ENCODE measurements at places on chromosomes 11 and 22. TPM values are rescaled to one million over a fixed set of nuclear protein-coding genes. Genes with fewer than 3 reads are reported as not detected.

Gene RTN4RL2
- total RNA-seq: 0.90 TPM

Gene NRGN
- total RNA-seq: 0.27 TPM

- peak; percentile 86 for DNase-seq
Observed at GRCh38 chr22:30876915-30877553, 91.5 kb downstream of the MORC2 start.

GRCh38 chr11:130638033-130638432 lies 189.6 kb downstream of the ADAMTS15 start:
- no peak for DNase-seq

GRCh38 chr22:43745783-43746356 lies 66.2 kb downstream of the EFCAB6 start:
- DNase-seq: no peak

DNA sequence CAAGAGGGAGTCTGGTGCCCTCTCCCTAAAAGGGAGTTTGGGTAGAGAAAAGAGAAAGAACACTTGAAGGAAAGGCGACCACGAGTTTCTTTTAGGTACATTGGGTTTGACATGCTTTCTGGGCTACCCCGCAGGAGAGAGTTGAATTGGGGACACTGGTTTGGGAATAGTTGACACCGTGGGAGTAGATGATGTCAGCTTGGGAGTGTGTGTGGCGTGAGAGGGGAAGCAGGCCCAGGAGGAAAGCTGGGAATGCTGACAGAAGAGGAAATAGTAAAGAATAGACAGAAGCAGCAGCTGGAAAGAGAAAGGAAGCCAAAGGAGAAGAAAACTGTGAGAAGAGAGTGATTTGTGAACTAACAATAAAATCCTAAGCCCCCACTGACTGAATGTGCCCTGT lies 442.9 kb downstream of the DYNC2H1 start:
- DNase-seq: no peak

- no peak for DNase-seq
Observed at GRCh38 chr22:37842015-37842793, 1.9 kb downstream of the ANKRD54 start.
